ENCODE measurements at places on chromosomes 3 and 15.

DNA sequence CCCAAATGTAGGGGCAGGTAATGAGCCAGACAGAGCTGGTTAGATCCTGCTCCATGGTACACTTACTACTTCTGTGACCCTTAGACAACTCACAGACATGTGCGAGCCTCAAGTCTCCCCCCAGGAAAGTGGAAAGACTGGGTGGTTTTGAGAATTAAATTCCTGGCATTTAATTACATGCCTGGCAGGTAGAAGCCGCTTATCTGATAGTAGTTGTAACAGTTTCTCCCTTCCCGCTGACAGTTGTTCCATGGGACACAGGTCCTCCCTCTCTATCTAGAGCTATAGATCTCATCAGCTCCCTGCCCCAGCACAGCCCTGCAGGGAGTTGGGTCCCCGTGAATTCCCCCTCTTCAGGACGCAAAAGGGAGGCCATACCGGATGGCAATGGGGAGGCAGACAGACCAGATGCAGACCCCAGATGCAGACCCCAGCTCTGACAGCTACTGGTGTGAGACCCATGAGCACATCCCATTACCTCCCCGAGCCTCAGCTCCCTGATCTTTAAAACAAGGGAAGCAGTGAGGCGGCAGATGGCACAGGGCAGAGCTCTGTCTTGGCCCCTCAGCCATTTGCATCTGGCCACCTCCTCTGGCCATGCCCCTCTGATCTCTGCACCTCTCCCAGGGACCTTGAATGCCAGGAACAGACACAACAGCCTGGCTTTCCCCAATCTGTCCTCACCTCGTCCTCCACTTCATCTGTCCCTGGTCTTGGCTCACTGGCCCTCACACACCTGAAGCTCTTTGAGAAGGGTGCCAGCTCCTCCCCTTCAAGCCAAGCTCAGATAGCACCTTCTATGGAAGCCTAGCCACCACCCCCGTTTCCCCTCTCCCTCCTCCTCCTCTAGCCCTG lies 34.1 kb upstream of the NR2C2 start:
- no peak for DNase-seq

GRCh38 chr15:73165844-73166243 lies 113.6 kb downstream of the NEO1 start:
- no peak for DNase-seq

DNA sequence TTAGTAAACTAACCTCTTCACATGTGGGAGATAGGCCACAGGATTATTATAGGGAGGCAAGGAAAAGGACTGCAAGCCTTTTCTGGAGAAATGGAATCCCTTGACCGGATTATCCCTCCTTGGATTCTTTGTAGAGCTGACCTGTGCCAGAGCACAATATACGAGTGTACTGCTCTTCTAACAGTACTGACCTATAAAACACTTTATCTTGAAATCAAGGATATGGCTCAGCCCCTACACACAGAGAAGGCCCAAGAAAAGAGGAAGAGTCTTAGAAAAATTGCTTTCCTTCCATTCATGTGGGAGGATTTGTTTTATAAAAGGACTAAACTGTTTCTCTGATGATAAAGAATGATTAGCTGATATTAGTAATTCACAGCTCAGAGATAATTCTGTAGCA lies 42.2 kb downstream of the DMXL2 start:
- DNase-seq: no peak

DNA sequence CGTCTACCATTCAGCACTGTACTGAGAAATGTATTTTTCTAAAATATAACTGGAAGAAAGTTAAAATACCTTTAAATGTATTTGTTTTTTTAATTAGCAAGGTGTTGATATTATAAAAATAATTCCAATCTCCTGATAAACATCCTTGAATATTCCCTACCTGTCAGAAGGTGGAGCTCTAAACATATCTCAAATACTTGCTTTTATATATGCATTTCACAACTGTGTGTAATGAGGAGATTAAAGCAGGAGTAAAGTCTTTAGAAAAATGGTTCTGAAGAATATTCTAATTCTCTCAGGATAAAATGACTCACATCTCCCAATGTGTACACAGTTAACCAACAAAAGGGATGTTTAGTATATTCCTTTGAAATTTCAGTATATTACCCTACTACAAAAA lies 422.7 kb downstream of the PLCL2 start:
- DNase-seq: no peak

DNA sequence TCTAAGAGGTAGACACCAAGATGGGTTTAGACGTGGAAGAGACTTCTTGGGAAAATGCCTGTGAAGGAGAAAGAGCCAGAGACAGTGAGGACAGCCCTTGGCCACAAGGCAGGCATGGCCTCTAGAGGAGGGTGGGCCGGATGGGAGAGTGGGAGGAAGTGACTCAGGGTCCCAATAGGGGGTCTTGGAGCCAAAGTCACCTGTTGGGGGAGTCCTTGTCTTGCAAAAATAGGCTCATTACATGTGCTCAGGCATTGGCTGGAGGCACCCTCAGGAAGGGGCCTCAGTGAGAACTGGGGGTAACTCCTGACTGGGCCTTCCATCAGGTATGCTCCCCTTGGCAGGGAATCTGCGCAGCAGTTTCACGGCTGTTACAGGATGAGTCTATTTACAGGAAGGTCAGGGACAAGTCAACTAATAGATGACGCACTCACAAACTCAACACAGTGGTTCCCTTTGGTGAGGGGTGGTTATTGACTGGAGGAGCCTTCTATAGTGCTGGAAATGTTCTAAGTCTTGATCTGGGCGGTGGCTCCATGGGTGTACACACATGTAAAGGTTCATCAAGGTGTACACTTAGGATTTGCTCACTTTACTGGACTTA lies 259.6 kb downstream of the XXYLT1 start:
- no peak for DNase-seq

DNA sequence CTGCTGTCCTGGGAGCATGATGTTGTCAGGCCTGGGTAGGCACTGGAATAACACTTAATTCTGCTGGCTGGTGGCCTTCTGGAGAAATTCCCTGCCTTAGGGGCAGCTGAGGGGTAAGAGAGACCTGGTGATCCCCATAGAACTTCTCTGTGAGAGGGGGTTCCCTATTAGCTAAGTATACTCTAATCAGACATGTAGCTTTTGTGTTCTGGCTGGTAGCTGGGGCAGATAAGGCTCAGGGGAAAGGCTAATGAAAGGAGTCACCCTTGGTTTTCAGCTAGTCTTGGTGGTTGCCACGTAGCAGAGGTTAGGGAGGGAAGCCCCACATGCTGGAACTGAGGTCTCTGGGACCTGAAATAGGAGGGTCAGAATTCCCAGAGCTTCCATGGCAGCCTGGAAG lies 952 bp upstream of the HDDC3 start:
- no peak for DNase-seq

- DNase-seq: no peak
These were observed 414.6 kb downstream of the FOXP1 start for GRCh38 chr3:71168880-71169411.

- no peak for DNase-seq
These were observed 5.6 kb downstream of the ZBTB38 start for GRCh38 chr3:141373768-141374526.

- DNase-seq: no peak
These were observed 18.7 kb downstream of the MFSD1 start for GRCh38 chr3:158820521-158820920.

- DNase-seq: no peak
These were observed 22.1 kb downstream of the ALDH1L1 start for GRCh38 chr3:126158016-126158911.

DNA sequence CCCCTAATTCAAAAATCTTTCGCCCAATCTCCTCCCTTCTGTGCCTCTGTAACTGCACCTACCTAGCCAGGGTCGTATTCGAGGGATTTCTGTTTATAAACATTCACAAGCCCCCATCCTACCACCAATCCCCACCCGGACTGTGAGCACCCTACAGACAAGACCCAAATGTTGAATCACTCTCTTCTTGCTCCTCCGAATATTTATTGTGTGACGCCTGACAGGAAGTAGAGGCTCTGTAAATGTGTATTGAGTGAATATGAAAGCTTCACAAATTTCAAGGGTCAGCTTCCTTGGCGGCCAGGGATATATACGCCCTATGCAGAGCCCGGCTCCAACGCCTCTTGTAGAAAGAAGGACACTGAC lies 1.6 kb downstream of the BDH1 start:
- no peak for DNase-seq

GRCh38 chr15:74828835-74829234 lies 2.4 kb downstream of the CPLX3 start:
- no peak for DNase-seq

GRCh38 chr15:77251662-77252061 lies 168.2 kb downstream of the PEAK1 start:
- DNase-seq: no peak

GRCh38 chr3:186988806-186989205 lies 58.5 kb downstream of the ST6GAL1 start:
- DNase-seq: no peak

DNA sequence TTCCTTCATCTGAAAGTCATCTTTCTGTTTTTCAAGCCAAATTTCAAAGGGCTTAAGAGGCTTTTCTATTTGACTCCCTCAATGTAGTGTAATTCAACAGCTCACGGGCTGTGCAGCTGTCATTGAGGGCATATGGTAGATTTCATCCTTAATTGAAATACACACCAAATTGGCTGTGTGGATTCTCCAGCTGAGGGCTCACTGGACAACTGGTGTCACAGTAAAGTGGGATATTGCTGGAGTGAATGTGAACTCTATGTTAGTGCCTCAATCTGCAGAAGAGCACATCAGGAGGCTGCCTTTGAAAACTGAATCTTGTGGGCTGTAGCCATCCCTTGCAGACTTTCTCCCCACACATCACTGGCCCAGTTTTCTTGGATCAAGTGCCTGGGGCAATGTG lies 120.1 kb downstream of the GALK2 start:
- DNase-seq: no peak

DNA sequence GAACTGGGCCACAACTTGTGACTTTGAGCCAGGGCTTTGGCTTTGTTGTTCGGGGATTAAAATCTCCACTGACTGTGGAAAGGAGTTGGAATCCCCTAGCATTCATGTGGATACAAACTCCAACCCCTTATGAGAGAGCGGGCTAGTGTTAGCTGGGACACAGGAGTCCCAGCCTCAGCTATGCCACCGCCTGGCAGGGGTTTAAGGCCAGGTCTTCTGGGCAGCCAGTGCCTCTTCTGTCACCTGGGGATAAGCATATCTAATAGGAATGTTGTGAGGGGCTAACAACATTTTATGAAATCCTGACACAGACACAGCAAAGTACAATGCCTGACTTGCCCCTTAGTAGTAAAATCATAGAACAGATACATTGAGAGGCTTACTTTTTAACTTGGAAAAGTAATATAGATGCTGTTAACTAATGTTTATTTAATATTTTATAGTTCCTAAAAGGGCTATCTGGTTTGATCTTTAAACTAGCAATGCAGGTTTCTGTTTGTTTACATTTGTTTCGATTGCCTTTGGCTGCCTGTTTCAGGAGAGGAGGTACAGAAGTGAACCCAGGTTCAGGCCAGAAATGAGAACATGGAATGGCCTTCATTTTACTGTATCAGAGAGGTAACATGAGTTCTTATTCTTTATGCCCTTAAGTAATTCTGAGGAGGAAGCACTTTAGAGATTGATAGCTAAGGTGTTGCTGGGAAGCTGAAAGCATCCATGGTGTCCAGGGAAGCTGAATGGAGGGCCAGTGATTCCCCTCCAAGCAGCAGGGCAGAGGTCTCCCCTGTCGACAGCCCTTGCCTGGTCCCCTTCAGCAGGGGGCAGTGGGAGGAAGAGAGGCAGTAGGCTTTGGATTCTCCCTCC lies 8.7 kb downstream of the GPR160 start:
- DNase-seq: no peak

- no peak for DNase-seq
These were observed 42.3 kb upstream of the XIRP1 start for GRCh38 chr3:39234651-39235050.

DNA sequence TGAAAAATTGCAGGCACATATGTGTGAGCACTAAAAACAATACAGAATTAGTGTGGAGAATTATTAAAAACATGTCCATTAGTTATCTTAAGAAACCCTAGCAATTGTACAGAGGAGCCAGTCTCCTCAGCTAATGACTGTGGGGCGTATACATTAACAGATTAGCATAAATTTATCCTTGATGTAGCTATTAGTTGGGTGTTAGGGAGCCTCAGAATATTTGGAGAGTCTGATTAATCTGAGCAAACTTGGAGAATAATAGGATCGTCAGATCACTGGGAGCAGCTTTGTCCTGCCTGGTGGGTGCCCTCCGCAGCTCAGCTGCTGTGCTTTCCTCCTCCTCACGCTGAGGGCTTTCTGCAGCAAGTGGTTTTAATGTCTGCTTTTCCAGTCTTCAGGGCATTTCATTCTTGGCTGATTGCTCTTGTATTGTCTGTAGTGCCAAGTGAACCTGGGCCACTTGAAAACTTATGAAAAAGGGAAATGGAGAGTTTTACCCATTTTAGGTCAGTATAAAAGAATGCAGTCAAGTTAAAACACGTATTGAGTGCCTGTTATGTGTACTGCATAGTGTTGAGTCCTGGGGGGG lies 417.4 kb upstream of the SEMA6D start:
- no peak for DNase-seq

- no peak for DNase-seq
These were observed 42.8 kb upstream of the IQSEC1 start for GRCh38 chr3:13115991-13116390.

DNA sequence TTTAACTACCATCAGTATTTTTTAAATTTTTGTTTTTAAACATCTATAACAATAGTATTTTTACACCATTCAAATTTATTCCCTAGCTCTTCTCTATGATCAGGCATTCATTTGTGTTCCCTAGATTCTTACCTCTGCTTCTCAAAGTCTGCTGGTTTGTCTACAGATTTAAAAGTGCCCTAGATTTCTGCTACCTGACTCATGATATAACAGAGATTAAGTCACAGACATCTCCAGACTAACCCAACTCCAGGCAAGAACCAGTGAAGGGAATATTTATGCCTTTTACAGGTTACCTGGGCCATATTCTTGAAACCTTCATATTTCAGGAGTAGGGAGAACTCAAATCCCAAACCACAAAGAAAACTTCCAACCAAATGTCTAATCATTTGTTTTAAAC lies 38.8 kb downstream of the ADAM10 start:
- no peak for DNase-seq

- no peak for DNase-seq
These were observed 24.4 kb downstream of the MAGEF1 start for GRCh38 chr3:184687363-184688015.

- DNase-seq: no peak
These were observed 7.9 kb upstream of the CAMK1 start for GRCh38 chr3:9777694-9778021.

- no peak for DNase-seq
These were observed 136.5 kb downstream of the RORA start for GRCh38 chr15:61092361-61093157.

Measured in NCI-H2171 (cell line).